Stimulated activated CD8-positive, alpha-beta memory T cell treated with anti-CD3 and anti-CD28 coated beads, Interleukin-2, amount 100 ng/mL, for 48 hours (primary cell): ENCODE measurements at places on chromosomes 1 and 21.

- DNase-seq, result no peak
Observed at GRCh38 chr1:215156232-215156631, 73.7 kb downstream of the KCNK2 start.

- no peak for DNase-seq
Observed at GRCh38 chr1:16324456-16324890, 27.8 kb downstream of the FBXO42 start.

DNA sequence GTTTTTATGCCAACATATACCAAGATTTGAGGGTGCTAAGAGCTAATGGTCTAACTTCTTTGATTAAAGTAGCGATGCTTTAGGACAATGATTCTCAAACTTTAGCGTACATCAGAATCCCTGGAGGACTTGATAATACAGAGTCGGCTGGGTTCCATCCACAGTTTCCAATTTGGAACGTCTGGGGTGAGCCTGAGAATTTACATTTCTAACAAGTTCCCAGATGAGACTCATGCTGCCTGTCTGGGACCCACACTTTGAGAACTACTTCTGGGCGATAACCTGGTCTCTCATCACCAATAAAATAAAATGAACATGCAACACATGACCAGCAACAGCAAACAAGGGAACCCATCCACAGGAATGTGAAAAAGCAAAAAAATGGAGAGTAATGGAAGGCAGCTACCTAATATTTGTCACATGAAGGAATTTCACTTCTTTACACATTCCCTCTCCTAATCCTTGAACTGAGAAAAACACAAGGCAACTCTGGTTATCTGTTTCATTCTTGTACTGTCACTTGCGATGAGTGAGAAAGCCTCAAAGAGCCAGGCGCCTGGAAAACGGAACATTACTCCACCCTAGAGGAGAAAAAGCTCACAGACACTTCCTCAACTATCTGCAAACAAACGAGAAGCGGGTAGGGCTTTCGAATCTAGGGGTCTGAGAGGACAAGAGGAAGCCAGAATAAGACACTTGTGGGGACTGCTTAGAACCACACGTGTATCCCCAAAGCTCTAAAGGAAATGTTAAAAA is 14.0 kb downstream of the HSF2BP start:
- no peak for DNase-seq

- no peak for DNase-seq
Observed at GRCh38 chr1:228009116-228009827, 2.5 kb downstream of the WNT3A start.

GRCh38 chr1:226002667-226003501 is 3.7 kb upstream of the SDE2 start:
- DNase-seq, result peak; percentile 24

- no peak for DNase-seq
Observed at GRCh38 chr21:33949516-33950430, 34.2 kb upstream of the ATP5PO start.

DNA sequence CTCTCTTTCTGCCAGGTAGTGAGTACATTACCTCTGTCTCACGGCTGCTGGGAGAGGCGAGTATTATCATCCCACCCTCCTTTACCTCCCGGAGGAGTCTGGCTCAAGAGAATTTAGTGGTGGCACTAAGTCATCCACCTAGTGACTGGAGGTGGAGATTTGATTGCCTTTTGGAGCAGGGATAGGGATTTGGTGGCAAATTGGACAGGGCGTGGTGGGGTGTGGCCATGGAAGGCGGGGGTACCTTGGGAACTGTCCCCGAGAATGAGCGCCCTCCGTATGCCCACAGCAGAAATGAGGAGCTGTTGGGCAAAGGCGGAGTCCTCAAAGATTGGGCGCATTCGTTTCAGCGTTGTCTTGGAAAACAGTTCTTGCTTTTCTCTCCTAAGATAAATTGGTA is 32.1 kb upstream of the HMGN1 start:
- no peak for DNase-seq
